ENCODE measurements at places on chromosomes 4 and X. TPM values are rescaled to one million over a fixed set of nuclear protein-coding genes. Genes with fewer than 3 reads are reported as not detected.

GRCh38 chrX:139929876-139930275 lies 3.0 kb downstream of the ATP11C start:
- no peaks in the 10 kb centered on the region for H3K36me3 ChIP-seq
- no peak overlapping the region for H3K4me3 ChIP-seq
- H3K27ac ChIP-seq, result no peak overlapping the region

DNA sequence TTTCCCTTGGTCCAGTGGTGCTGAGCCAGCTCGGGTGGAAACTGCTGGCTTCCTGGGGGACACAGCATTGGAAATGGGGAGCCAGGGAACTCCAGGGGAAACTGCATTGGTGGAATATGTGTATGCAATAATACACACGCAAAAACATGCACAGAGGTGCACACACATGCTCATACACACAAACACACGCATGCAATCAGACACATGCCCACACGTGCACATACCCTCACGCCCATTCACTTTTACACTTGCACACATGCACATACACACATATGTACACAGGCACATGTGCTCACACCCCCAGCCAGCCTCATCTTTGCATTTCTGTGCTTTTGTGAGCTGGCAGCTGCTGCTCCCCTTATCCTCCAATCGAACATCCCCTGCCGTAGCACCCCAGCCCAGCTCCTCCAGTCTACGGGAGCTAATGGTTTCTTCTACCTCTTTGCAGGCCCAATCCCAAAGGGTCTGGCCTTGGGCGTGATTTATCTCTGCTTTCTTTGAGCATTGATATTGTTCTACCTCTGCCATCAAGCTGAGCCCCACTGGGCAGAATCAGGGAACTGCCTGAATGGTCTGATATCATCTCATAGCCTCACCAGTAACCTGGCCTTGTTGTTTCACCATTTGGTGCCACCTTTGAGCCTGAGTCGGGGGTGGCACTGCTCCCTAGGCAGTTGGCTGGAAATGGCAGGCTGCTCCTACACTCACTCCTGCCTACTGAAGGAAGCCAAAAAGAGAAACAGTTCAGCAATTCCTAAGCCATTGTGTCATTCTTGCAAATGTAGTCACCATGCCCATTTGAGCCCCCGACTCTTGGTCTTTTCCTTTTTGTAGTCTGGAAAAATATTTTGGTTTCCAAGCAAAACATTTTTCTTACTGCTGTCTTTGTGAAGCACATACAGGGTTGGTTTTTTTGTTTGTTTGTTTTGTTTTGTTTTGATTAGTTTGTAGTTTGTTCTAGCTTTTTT lies 104.4 kb upstream of the MAMLD1 start:
- H3K27me3 ChIP-seq, result no peaks in the 10 kb centered on the region
- H3K4me3 ChIP-seq, result no peak overlapping the region
- H3K27ac ChIP-seq, result no peak overlapping the region
- DNase-seq, result no peak

GRCh38 chrX:123990169-123990568 lies 28.7 kb downstream of the STAG2 start:
- DNase-seq, result no peak
- H3K4me1 ChIP-seq, result peaks cover 36% of the 10 kb centered on the region
- no peaks in the 10 kb centered on the region for H3K27me3 ChIP-seq
- no peak overlapping the region for H3K27ac ChIP-seq

Gene PRKG2
- 0.75 TPM for total RNA-seq

Gene S100P
- 0.62 TPM for total RNA-seq

DNA sequence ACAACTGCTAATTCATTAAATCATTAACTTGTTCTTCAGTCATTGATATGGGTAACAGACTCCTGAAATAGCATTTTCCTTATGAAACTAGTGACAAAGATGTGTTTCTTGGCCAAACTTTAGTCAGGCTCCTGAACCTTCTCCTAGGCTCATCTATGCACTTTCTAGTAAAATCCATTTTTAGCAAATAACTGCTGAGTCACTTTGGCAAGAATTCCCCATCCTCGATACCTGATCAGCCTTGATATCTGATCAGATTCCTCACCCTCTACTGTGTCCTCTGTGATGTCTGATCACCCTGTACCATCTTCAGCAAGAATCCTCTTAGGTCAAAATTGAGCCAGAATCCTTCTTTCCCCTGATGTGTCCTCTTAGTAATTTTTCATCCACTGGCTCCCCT lies 161.2 kb upstream of the TAPT1 start:
- DNase-seq, result no peak
- no peaks in the 10 kb centered on the region for H3K27me3 ChIP-seq
- no peaks in the 10 kb centered on the region for H3K4me1 ChIP-seq
- H3K27ac ChIP-seq, result no peak overlapping the region
- no peak overlapping the region for H3K4me3 ChIP-seq

Measured in heart left ventricle (tissue), 16 donors.